ENCODE measurements at places on chromosomes 5 and 9.
A peak's percentile ranks its signal among the peaks of the same experiment; 100 is the strongest.

- DNase-seq, result no peak
Observed at GRCh38 chr5:61349935-61350334, 17.9 kb downstream of the ZSWIM6 start.

- peak; percentile 68 for DNase-seq
Observed at GRCh38 chr9:133238851-133239532, 29.9 kb upstream of the OBP2B start.

DNA sequence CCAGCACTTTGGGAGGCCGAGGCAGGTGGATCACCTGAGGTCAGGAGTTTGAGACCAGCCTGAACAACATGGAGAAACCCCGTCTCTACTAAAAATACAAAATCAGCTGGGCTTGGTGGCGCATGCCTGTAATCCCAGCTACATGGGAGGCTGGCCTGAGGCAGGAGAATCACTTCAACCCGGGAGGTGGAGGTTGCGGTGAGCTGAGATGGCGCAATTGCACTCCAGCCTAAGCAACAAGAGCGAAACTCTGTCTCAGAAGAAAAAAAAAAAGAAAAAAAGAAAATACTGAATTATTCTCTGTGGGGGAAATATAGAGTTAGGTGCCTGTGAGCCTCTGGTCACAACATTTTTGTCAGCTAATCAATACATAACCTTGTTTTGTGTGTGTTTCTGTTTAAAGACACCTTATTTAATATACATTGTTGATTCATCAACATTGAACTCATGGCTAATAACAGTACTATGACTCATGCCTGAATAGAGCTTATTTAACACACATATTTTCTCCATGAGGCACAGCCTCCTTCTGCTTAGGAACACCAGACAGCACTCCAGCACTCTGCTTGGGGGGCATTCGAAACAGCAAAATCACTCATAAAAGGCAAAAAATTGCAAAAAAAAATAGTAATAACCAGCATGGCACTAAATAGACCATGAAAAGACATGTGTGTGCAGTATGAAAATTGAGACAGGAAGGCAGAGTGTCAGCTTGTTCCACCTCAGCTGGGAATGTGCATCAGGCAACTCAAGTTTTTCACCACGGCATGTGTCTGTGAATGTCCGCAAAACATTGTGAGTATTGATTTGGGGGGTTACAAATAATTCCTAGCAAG, at the start of gene IL31RA:
IL31RA (plus strand) TSS at position 519 of the 836 bp plus-strand sequence; CDS start at position 733, 214 bp downstream.
- DNase-seq, result no peak

- DNase-seq, result no peak
Observed at GRCh38 chr5:93997562-93997961, 256.2 kb upstream of the POU5F2 start.

DNA sequence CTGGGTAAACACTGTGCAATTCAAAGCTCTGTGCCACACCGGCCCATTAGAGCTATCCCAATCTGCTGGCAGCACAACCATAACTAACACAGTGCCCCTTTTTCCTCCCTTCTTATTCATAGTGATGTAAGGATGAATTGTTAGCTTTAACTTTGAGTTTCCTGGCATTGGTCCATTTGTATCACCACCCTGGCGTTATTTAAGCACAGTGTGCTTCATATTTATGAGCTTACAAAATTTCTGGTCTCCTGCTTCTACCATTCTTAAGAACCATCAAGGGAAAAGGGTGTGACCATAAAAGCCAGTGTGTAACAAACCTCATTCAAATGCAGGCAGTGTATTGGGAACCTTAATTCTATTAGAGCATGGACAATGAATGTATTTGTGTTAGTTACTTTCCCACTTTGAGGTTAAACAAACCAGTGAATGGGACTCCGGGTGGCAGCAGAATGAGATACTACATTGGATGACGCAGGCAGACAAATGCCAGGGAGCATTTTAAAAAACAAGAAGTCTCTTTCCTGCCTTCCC, 222.6 kb downstream of the TMEM161B start:
- DNase-seq, result no peak

GRCh38 chr9:75167281-75167680, 79.0 kb downstream of the OSTF1 start:
- no peak for DNase-seq

- DNase-seq, result no peak
Observed at GRCh38 chr9:114212826-114213225, 57.5 kb downstream of the COL27A1 start.

DNA sequence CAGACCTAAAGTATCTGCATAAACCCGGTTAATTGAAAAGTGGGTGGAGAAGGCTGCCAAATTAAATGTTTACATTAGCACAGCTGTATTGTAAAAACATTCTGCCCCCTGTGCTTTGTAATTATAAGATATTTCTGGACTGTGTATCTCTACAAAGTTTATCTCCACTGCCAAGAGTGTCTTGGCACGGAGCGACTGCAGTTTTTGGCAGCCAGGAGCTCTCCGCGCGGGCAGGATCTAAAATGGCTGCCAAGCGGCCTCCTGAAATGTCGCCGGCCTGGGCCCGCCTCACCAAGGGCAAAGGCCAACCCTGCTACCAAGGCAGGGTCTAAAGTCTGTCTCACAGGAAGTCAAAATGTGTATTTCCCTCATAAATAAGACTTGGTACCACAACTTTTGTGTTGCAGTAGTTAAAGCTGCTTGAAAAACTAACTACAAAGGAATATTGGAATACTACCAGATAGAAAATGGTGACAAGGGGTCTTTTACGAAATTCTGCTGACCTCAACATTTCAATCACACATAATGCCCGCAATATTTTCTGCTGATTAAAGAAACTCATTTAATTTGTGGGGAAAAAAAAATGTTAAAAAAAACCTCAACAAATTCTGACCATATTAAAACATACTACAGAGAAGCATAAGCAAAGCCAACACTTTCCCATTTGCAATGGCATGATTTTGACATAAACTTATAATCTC, 110.4 kb downstream of the NFIB start:
- DNase-seq, result no peak

DNA sequence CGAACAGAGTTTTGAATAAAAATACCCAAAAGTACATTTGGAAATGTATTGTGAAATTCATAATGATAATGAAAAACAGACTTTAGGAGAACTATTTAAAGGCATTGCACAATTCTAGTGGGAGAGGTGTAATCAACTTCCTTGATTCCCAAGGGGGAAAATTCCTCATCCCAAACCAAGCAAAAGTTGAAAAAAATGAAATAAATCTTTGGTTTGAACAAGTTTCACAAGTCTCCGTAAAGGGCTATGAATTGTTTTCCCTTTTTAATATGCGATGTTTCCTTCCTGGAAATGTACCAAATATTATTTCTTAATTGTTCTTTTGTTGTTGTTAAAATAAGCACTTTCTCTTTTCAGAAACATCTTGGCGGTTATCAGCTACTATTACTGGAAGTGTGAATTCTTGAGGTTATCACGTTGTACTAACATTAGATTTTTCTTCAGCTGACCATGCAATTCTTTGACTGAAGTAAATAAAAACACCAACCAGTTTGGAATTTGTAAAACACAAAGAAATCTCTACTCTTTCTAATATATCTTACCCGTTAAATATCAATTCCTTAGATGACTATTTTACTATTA, 59.3 kb downstream of the SVEP1 start:
- DNase-seq, result no peak

GRCh38 chr9:27151693-27152404, 42.8 kb downstream of the TEK start:
- no peak for DNase-seq

GRCh38 chr9:17623965-17624364, 45.1 kb downstream of the SH3GL2 start:
- no peak for DNase-seq

DNA sequence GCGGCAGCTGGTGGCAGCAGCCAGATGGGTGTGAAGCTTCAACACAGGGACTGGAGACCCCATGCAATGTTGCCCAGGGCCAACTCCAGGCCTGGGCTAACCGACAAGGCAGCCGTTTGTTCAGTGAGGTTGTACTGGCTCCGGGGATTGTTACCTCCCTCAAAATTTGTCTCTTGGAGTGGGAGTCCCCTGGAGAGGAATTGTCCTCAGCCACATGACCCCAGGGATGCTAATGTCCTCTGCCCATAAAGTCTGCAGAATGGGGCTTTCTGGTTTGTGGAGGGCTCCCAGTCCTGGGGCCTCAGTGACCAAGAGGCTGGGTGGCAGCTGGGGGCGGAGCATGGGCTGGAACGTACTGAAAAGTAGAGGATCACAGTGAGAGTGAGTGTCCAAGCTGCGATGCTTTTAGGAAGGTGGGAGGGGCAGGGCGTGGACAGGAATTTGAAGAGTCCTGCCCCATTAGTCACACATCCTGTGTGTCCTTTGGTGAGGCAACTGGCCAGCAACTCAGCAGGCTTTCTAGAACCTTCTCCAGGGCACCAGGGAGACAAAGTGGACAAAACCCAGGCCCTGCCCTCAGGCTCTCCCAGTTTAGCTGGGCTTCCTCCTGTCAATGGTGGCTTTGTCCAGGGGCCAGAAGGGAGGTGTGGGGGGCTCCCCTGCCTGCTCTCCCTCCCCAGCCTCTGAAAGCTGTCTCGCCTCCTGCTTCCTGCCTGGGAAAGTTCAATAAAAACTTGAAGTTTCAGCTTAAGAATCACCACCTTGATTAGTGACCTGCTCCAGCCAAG, 114.0 kb downstream of the NSG2 start:
- no peak for DNase-seq

GRCh38 chr5:142495531-142495930, 170.7 kb upstream of the SPRY4 start:
- DNase-seq, result no peak

DNA sequence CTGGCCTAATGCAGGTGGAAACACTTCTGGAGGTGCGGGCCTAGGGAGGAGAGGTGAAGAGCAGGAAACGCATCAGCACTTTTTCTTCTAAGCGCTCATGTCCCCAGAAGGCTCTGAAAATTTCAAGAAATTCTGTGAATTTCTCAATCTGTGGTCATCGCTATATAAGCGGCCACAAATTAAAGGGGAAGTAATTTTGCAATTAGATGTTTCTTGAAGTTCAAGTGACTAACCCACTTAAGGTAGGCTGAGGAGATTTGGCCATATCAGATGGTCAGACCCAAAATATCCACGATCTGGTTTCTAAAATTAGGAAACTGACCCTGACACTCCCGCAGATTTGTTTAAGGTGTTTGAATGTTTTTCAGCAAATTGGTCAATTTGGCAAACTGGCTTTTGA, 16.6 kb upstream of the HMGCR start:
- no peak for DNase-seq

DNA sequence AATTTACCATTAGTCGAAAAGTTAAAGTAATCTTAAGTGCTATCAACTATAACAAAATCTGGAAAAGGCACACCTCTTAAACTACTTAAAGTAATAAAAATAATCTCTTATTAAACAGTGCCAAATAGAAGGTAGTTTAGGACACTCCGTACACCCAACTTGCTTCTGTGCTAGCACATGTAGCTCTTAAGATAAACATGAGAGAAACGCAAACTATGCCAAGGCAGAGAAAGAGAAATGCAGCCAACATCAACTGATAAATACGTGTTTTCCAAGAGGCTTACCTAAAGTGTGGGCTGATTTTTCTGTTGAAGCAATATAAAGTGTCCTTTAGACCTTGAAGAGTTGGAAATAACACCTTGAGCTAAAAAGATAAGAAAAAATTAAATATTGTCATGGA, 480.6 kb upstream of the DAB2 start:
- no peak for DNase-seq

DNA sequence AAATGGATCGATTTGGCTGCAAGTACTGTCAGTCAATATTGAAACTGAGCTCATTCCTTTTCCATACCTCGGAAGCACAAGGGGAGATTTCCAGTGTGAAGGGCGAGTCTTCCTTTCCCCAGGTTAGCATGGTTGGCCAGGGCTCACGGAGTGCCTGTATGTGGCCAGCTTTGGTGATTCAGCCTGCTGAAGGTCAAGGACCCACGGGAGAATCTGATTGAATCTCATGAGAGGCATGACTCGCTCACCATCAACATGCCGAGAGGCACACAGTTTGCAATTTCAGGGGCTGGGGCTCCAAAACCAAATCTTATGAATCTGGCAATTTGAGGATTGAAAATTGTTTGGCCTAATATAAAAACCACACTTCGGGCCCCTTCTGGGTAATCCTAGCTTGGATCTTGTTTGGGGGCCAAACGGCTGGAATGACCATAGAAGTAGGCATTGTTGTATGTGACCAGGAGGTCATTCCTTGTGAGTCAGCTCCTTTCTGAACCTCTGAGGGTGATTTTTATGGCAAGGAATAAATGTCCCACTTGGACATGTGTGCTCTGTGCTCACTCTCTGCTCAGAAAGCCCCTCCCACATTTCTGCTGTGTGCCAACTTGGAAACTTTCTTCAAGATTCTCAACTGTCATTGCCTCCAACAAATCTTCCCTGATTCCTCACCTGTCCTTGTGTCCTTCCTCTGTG, 69.8 kb downstream of the DOCK2 start:
- DNase-seq, result no peak

- DNase-seq, result no peak
Observed at GRCh38 chr5:6236858-6237481, 141.4 kb downstream of the MED10 start.

GRCh38 chr5:88952344-88952743, 69.4 kb upstream of the MEF2C start:
- no peak for DNase-seq

DNA sequence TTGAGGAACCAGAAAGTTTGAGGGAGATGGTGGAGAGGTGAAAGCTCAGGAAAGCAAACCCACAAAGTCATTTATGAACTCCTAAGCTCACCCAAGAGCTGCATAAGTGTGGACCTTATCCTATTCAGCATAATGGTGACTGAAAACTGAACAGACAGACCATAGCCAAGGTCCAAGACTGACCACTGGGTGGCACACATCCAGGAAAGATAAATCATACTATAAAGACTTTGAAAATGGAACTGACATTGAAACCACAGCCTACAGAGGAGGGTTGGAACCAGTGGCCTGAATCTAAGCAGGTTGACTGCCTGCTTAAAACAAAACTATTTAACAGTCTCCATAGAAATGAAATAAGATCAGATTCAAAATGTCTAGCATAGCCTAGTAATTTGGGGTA, 121.0 kb upstream of the RGS7BP start:
- no peak for DNase-seq

DNA sequence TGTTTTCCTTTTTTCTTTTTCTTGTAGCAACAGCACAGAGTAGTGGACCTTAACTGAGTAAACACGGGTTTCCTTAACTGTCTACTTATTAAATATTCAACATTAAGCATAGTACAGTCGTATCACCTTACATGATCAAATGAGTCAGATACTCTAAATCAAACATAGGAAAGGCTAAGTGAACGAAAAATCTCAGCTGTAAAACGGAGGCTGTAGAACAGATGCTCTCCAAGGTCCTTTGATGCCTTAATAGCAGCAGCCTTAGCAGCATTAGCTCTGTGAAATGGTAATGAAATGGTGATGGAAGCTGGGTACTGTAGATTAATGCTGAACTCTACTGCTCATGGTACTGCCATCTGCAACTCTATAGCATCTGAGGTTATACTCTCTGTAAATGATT, 1433.3 kb upstream of the C9orf72 start:
- DNase-seq, result no peak

- no peak for DNase-seq
Observed at GRCh38 chr5:66281294-66281693, 137.2 kb downstream of the SREK1 start.

DNA sequence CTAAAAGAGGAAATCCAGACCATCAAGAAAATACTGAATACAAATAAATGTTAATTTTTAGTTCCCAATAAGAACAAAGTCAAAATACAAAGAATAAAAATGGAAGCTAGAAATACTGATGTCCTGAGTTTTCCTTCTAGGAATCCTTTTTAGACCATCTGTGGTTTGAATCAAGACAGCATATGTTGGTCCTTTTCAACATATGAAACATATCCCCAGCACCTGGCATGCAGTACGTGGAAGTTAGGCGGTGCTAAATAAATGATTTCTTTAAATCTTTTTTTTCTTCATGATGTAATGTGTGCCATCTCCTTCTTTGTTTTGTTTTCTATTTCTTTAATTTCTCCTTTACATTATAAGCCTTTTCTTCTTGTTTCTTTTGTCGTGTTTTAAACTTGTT, 34.0 kb downstream of the KIAA1958 start:
- no peak for DNase-seq
